Erythroblast (primary cell): ENCODE measurements at places on chromosomes 3 and 15.

DNA sequence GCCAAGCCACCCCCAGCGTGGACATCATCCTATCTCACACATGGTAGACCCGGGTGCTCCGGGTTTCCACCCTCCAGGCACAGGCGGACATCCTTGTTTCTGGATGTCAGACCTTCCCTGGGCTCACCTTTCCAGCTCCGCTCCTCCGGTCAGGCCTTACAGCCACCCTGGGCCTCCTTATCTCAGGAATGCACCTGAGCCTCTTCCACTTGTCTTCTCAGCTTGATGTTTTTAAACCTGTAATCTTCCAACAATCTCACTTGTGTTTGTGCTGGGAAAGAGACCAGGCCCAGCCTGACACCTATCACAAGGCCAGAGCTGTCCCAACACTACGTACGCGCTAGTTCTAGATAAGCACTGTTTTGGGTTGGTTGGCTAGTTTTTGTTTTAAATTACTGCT, 53.9 kb downstream of the NIPA2 start:
- DNase-seq: no peak

DNA sequence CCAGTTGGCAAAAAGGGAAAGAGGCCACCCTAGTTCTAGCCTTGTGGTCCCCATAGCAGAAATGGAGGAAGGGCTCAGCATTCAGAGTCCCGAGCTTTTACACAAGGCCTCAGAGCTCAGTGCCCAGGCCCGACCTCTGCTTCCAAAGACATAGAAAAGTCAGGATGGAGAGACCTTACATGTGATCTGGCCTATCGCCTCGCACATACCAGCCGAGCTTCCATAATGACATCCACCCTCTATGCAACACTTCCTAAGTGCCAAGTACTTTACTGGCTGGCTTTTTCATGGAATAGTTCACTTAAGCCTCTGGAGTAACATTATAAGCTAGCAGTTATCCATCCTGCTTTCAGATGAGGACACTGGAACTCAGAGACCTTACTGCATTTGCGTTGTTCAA, 275.9 kb downstream of the FAM43A start:
- no peak for DNase-seq

DNA sequence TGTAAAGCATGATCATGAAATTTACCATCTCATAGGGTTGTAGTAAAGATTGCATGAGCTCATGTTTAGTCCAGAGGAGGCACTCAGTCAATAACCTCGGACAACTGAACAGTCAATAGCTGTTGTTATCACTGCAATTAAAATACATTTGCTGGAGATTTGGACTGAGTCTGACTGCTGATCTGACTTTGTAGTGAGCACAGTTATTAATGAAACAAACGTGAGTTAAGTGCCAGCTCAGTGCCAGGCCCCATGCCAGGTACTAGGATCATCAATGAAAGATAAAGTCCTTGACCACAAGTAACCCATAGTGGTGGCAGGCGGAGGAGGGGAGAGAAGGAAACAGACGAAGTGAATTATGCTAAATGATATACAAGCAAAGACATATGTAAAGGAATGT, 43.7 kb upstream of the PRICKLE2 start:
- no peak for DNase-seq

DNA sequence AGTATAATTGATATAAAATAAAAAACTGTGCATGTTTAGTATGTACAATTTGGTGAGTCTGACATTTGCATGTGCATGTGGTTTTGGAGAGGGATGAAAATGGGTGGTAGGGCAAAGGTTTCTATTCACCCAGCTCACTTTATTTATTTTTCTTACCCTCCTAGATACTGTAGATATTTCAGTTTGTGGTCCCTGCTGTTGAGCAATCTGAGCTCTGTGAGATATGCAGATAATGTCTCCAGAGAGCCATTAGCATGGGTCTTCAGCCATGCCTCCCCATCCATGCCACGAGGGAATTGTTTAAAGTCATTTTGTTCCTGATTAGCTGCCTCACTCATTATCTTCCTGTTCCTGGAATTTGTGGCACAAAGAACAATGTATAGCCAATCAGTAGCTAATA, 44.4 kb upstream of the B3GALNT1 start:
- DNase-seq: no peak

DNA sequence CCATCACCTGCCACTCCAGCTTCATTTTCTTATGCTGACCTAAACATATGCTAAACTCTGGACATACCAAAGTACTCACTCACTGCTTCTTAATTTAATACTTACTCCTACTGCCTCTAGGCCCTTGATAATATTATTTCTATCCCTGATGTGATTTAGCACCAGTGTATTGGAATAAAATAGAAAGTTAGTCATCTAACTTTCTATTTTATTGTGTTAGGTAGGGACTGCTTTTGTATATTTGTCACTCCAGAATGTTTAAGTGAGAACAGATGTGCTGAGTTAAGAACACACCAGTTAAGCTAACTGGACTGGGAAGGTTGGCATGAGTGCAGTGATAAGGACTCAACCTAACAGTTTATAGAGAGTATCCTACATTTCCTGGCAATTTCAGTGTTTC, 6.5 kb upstream of the CLDN16 start:
- no peak for DNase-seq
